Esophagus muscularis mucosa (tissue), 4 donors: ENCODE measurements at places on chromosomes 7 and 10. TPM values are rescaled to one million over a fixed set of nuclear protein-coding genes. Genes with fewer than 3 reads are reported as not detected.

Gene CCDC172
- not detected for total RNA-seq

Gene STEAP4
- 72.4 TPM for total RNA-seq

DNA sequence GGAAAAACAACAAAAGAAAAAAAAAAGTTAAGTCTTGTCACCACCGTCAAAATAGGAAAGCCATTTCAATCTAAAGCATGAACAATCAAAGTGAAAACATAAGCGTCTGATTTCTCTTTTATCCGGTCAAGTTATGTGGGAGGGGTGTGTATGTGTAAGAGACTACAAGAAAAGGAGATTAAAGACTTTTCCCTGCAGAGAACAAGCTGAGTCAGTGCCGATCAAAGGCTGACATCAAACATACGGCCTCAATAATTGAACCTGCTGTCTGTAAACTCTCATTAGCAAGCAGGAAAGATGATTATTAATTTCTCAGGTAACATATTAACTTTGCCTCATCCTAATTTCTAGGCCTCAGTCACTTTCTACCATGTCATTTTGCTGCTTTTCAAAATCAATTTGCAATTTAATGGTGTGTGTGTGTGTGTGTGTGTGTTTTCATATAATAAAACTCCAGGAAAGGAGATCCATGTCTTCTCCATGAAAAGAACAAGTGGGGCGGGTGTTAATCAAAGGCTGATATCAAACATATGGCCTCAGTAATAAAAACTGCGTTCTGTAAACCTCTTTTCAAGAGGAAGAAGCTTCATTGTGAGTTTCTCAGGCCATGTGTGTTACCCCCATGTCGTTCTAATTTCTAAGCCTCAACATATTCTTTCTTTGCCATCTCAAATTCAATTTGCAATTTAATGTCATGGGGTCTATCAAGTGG is 649.1 kb upstream of the SORCS1 start:
- H3K27me3 ChIP-seq = no peaks in the 10 kb centered on the region
- no peak for DNase-seq
- no peaks in the 10 kb centered on the region for H3K36me3 ChIP-seq
- H3K4me1 ChIP-seq = no peaks in the 10 kb centered on the region

DNA sequence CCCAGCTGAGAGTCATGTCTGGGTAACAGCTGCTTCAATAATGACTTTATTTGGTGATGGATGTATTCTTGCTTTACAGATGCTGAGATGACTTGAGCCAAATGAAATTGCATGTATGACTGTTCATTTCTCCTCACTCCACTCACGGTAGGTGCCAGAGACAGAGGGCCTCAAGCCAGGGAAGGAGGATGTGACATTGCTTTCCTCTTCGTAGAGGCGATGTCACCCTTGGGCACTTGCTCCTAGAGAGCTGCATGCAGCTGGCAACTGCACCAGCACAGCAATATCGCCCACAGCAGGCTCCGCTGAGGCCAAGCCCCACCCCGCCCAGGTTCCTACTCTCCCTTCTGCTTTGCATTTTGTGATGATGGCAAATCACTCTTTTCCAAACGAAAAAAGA is 116.6 kb upstream of the AOAH start:
- H3K4me3 ChIP-seq = no peak overlapping the region
- no peaks in the 10 kb centered on the region for H3K27me3 ChIP-seq
- H3K27ac ChIP-seq = no peak overlapping the region
- peak; percentile 89 for DNase-seq
